HAP-1 (cell line): ENCODE measurements at places on chromosomes 5 and 9.

GRCh38 chr9:36153746-36154145, 15.4 kb upstream of the CCIN start:
- DNase-seq: no peak

DNA sequence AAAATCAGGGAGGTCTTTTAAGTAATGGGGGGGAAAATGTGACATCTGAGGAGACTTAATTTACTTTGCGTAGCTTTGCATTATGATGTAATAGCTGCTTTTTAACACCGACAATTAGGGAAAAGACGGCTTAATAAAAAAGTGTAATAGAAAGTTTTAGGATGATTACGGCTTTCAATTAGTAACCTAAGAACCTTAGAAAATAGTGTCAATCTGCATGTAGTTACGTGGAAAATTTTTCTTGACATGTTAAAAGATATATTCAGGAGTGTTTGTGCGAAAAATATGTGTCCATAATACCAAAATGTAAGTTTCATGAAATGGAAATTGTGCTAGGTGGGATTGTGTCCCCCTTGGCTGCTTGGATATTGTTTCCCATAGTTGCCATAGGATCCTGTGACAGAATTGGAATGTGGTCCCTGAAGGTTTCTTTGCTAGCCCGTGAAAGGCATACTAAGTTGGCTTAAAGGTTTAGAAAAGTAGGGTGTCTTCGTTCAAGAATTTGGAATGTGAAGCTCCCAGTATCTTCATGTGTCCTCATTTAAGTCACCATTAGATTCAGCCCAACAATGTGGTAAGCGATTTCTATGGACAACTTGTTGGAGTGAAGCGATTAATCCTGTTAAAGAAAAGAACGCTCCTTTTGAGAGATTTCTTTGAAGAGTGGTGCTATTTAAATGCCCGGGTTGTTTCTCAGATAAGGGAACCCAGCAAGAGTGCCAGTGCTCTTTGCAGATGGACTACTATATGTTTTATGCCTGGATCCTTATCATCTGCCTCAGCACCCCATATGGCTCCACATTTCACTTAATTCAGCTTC, 2.0 kb downstream of the RGMB start:
- DNase-seq: peak; percentile 63

GRCh38 chr5:134994560-134995156, 27.0 kb downstream of the CATSPER3 start:
- DNase-seq: no peak

DNA sequence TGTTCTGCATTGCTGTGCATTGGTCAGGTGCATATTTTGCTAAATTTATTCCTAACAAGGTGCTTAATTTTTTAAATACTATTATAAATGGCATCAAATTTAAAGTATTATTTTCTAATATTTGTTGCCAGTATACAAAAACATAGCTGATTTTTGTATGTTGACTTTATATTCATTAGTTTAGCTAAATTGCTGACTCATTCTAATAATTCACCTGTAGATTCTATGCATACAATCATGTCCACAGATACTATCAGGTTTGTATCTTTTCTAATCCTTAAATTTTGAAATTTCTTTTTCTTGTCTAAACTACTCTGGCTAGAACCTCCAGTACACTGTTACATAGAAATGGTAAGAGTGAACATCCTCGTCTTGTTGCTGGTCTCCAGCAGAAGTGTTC, 657.6 kb downstream of the CCDC171 start:
- no peak for DNase-seq

DNA sequence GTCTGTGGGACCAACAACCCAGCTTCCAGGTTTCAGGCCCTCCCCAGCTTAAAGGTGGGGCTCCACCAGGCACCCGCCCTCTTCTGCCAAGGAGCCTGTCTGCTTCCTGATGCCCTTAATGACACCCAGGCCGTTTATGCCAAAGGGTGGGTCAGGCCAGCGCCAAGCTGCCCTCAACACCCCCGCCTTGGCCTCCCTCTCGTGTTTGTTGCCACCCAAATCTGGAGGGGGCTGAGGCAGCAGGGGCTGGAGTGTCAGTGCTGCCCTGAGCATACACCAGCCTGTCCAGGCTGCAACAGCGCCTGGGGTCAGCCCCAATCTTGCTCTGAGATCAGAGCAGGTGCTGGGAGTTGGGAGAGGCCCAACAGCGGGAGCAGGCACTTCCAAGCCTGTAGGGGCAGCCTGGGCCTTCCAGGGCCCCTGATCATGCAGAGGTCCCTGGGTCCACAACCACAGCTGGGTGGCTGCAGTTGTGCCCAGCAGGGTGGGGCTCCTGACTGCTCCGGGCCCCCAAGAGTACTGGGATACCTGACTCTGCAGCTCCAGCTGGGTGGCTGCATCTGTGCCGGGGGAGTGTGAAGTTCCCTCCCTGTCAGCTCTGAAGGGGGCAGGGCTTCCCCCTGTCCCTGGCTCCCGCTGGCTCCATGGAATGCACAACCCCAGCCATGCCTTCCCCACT, 34.5 kb upstream of the TYRP1 start:
- DNase-seq: no peak

DNA sequence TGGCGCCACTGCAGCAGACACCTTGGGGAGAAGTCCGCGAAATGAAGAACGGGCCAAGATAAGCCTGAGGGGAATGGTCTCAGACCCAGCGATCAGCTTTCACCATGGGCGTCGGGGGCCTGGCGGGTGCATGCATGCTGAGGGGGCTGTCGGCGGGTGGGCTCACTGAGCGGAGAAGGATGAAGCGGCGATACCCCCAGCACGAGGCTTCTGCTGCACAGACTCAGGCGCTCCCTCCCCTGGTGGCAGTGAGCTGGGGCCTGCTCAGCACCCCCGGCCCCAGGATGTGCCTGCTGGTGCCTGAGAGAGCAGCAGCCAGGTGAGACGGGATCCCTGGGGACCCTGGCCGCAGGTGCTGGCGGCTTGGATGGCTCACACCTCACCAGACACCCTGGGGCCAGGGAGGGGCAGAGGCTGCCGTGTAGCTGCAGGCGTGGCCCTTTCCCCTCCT, 31.2 kb downstream of the CEP72 start:
- no peak for DNase-seq

DNA sequence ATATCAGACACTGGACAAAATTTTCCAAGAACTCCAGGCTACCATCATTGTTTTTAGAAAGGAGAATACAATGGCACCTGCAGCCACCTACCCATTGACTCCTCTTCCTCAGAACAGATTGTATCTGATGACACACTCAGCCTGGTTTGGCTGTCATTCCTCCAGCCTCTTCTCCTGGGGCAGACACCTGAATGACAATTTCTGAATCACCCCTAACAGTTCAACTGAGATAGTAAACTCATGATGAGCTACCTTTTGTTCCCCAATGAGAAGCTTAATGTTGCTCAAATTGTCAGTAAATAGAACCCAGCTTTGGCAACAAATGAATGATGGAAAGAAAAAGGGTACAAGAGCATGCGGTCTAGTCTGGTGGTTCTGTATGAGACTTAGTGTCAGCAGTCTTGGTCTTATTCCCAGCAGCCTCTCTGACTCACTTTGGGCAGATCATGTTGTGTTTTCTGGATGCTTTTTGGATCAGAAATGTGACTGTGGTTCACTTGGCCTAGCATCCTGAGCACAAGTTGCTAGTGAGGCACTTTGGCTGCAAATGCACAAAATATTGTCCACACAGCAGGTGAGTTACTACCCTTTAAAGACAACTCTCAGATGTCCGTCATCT, 78.3 kb downstream of the MAMDC2 start:
- DNase-seq: no peak

GRCh38 chr9:88488166-88488565, 46.8 kb upstream of the NXNL2 start:
- no peak for DNase-seq

- no peak for DNase-seq
Observed at GRCh38 chr5:97737608-97738007, 554.6 kb upstream of the RIOK2 start.

DNA sequence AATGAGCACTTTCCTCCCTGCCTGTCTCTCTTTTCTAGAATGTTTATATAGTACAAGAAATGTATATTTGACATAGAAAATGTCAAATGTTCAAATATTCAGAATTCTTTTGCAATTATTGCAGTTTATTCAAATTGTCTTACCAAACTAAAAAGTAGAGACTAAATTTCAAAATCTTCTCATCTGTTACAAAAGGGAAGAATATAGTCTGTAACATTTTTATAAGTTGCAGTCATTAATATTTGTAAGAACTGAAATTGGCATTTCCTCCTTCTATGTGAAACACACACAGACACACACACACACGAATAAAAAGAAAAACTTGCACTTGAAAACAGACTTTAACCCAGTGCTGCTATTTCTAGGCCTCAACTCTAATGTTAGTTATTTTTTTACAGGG, 56.4 kb downstream of the NR3C1 start:
- DNase-seq: no peak

- DNase-seq: peak; percentile 63
Observed at GRCh38 chr9:36486933-36487481, 85.7 kb upstream of the MELK start.

DNA sequence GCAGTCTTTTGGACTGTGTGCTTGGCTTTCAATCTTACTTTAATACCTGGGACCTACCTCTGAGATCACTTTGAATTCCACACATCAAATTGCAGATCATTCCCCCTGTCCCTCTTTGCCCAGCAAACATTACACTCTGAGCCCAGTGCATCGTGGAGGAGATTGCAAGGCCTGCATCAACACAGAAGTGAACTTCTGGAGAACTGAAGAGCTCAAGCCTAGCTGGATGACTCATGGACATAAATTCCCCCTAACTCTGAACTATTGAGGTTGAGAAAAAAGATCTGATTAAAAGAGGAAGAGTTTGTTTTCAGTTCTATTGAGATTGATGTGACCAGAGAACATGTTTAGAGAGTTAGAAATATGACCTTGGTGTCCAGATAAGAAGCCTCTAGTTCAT, 316.0 kb upstream of the DMAC1 start:
- no peak for DNase-seq

- no peak for DNase-seq
Observed at GRCh38 chr9:89667726-89668125, 62.9 kb downstream of the GADD45G start.

DNA sequence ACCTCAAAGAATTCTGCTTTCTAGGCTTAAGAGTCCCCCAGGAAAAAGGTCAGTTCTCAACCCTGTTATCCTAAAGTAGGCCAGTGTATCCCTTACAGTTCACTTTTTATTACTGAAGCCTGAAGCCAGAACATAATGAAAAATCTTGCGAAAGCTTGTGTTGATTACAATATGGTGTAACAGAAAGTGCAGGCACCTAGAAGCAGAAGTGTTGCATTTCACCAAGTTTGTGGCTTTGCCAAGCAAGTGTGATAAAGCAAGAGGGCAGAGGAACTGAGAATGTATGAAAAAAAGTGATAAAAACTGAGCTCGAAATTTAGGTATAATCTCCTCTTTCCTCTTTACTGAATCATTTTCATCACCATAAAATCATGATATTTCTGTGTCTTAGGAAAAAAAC, 26.2 kb downstream of the AGTPBP1 start:
- no peak for DNase-seq

DNA sequence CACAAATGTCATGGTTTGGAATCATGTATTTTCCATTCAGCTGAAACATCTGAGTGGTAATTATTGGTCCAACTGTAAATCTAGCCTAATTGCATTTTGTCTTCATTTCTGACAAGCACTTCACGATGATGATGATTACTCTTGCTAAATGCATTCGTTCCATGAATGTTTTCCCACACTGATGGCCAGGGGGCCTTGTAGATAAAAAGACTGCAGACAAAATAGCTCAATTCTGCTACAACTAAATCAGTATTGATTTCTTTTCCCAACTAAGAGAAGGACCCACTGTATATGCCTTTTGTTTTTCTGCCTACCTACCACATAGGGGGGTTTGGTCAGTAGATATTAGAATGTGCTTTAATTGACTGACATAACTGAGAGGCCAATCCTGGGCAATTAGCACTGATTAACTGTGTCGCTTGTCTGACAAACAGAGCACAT, 1351.3 kb upstream of the NUDT12 start:
- DNase-seq: no peak

GRCh38 chr9:112224401-112225289, 49.5 kb upstream of the SUSD1 start:
- DNase-seq: no peak

DNA sequence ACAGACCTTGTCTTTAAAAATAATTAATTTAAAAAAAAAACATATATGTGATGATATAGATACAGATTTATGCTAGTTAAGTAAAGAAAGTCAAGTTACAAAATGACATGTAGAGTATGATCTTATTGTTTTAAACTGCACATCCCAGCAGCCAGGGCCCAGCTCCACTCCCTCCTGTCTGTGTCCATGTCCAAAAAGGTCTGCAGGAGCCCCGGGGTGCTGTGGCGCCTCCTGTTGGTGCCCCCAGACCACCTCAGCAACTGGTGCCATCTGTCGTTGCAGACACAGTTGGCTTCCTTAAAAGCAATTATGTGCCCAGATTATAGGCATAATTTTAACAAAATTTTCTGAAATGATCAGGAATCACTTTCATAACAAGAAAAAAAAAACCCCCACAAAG, 33.3 kb downstream of the IPPK start:
- no peak for DNase-seq

- DNase-seq: peak; percentile 47
Observed at GRCh38 chr5:168851902-168852321, 272.7 kb upstream of the PANK3 start.

- no peak for DNase-seq
Observed at GRCh38 chr9:83140061-83140460, 77.1 kb upstream of the RASEF start.

DNA sequence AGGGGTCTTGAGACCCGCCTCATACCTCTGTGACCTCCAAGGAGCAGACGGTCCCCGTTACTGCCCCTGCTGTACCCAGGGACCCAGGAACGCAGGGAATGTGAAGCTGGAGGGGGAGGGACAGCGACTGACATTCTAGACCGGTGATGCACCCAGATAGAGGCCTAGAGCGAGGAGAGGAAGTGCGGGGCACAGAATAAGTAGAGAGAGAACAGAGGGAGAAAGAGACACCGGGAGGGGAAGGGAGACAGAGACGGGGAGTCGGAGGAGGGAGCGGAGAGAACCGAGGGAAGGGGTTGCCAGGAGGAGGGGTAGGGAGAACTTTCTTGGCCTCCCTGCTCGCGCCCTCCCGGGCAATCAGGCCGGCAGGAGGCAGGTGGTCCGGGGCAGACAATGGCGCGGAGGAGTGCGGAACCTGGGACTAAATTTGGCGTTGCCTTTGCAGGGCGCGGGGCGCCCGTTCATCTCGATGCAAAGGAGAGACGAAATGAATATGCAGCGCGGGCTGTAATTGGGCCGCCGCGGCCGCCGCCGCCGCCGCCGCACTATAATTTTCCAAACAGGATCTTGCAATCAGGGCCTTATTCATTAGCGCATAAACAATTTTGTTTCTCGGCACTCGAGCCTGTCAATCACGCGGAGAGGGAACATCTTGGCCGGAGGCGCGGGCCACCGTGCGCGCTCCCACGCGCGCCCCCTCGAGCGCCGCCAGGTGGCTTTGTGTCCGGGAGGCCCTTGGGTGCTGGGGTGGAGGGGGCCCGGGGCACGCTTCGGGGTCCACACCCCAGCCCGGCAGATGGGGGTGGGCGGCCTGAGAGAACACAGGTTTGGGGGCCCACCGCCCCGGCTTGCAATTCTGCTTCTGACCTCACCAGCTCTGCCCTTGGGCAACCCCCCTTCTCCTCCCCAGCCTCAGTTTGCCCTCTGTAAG, 33.0 kb downstream of the NDUFA8 start:
- no peak for DNase-seq
